EL (cell line): ENCODE measurements at places on chromosomes 7 and 10.

- DNase-seq: no peak
Observed at GRCh38 chr10:244227-244626, 109.0 kb downstream of the ZMYND11 start.

DNA sequence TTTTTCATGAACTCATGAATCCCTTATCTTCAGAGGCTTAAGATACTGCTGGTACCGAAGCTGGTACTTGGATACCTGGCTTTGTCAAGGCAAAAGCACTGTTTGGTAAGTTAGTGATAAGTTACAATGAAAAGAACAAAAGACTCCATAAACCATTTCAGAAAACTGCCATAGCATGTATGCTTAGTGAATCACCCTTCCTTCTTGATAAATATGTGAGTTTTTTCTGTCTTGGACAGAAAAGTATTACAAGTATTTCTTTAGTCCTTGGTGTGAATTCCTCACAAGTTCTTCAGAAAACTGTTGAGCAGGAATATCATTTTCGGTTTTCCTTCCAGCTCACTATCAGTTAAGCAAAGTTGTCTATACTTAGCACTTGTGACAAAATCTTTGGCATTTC is 25.6 kb downstream of the PUS7 start:
- DNase-seq: peak; percentile 65

DNA sequence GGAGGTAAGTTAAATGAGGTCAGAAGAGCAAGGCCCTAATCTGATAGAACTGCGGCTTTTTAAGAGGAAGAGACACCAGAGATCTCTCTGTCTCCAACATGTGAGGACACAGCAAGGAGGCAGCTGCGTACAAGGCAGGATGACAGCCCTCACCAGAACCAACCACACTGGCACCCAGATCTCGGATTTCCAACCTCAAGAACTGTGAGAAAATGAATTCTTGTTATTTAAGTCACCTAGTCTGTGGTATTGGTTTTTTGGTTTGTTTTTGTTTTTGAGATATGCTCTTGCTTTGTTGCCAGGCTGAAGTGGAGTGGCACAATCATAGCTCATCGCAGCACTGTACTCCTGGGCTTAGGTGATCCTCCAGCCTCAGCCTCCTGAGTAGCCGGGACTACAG is 127.2 kb downstream of the DLG5 start:
- DNase-seq: no peak

DNA sequence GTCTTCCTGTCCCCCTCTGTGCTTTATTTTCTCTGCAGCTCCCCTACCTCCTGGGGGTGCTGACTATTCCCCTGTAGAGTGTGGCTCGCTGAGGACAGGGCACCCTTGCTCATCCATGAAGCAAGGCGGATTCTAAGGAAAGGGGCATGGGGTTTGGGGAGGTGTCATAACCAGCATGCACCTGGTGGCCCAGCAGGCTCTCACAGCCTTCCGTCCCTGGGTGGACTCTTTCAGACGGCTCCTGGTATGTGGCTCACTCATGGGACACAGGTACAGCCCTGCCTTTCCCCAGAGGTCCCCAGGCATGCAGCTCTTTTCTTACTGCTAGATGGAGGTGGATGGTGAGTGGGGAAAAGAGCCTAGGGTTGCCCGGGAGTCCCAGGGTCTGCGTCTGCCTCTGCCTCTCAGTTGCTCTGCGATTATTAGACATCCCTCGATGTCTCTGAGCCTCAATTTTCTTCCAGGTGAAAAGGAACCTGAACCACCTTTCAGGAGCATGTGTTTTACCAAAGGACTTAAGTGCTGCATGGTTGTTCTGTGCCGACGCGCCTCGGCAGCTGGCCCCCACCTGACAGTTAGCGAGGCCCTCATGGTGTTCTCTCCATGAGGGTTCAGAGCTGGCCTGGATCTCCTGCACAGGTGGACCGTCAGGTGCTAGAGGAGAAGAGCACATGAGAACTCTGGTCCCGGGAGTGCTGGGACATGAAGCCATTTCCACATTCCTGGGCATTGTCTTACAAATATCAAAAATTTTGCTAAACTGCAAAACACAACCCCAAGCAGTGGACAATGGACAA is 172.5 kb upstream of the SHH start:
- DNase-seq: no peak

DNA sequence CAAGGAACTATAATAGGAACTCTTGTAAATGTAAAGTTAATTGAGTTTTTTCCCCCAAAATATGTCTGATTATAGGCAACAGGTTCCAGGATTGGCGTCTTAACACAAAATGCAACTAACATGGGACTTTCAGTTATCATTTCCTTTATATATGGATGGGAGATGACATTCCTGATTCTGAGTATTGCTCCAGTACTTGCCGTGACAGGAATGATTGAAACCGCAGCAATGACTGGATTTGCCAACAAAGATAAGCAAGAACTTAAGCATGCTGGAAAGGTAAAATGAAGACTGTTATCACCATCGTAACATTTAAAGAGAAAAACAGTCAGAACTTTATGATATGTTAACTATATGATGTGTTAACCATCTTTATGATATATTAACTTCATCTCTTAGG is 63.7 kb downstream of the SP8 start:
- DNase-seq: no peak
